ENCODE measurements at places on chromosomes 7 and 10.

GRCh38 chr10:47347303-47347675 lies 874 bp upstream of the RBP3 start:
- DNase-seq, result no peak

DNA sequence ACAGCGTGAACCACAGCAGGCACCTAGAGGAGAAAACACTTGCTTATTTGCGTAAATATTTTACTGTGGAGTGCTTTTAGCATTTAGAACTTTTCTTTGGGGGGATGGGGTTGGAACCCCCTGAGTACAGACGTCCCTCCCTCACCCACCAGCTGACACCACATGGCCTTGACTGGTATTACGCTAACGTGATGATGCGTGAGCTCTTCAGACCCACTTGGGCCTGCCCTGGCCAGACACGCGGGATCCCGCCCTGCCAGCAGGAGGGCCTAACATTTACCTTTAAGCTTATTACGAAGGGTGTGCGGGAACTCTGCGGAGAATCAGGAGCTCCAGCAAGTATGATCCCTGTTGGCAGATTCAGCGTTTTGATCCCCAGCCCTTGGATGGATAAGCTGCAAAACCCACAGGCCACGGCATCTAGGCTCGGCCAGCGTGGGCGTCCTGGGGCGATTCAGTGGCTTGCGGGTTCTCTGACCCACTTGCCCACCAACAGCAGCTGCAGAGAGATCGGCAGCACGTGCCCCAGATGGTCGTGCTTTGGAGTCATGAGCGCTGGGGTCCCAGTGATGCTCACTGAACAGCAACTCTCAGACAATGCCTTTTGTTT lies 545.5 kb upstream of the FOXK1 start:
- DNase-seq, result no peak

- no peak for DNase-seq
These were observed 763.4 kb downstream of the KCNMA1 start for GRCh38 chr10:76874176-76874575.

DNA sequence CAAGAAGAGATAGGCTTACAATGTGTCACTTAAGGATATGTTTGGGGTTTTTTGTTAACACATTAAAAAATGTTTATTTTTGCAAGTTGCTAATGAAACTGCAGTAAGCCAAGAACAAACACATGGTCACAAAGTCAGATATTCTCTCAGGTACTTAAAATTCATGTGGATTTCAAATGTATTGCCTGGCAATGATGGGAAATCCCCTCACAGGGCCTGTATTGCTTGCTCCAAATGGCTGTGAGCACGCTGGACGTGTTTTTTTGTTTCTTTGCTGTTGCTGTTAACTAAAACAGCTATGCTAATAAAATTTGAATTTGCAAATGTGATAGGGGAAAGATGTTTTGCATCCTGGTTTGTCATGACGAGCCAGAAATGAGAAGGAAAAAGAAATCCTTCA lies 3.8 kb upstream of the CELF2 start:
- no peak for DNase-seq

- no peak for DNase-seq
These were observed 90.4 kb downstream of the IDE start for GRCh38 chr10:92483539-92483938.

- no peak for DNase-seq
These were observed 1.8 kb downstream of the LRCH4 start for GRCh38 chr7:100584054-100584682.

- no peak for DNase-seq
These were observed 47.6 kb downstream of the ADCYAP1R1 start for GRCh38 chr7:31099451-31100444.

GRCh38 chr7:3013975-3014792 lies 29.5 kb downstream of the CARD11 start:
- no peak for DNase-seq

- no peak for DNase-seq
These were observed 61.9 kb upstream of the LANCL2 start for GRCh38 chr7:55303220-55303619.

- DNase-seq, result no peak
These were observed 141.9 kb downstream of the ELFN1 start for GRCh38 chr7:1811850-1812508.

DNA sequence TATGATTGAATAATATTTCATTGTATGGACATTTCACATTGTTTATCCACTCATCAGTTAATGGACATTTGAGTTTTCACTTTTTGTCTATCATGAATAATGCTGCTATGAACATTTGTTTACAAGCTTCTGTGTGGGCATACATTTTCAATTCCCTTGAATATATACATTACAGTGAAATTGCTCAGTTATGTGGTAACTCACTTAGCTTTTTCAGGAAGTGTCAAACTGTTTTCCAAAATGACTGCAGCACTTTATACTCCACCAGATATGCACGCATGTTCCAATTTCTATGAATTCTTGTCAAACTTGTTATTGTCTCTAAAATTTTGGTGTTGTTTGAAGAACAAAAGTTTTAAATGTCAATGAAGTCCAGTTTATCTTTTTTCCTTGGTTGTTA lies 401.2 kb downstream of the THSD7A start:
- DNase-seq, result no peak

DNA sequence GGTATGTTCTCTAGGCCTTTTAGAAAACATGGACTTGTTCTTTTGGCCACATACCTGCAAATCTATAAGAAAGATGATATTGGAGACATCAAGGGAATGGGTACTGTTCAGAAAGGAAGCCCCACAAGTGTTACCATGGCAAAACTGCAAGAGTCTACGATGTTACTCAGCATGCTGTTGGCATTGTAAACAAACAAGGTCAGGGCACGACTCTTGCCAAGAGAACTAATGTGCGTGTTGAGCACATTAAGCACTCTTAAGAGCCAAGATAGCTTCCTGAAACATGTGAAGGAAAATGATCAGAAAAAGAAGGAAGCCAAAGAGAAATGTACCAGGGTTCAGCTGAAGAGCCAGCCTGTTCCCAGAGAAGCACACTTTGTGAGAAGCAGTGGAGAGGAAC lies 37.1 kb downstream of the SDK1 start:
- no peak for DNase-seq

Measured in activated T-helper 1 cell treated with anti-CD3 and anti-CD28 coated beads, Interleukin-2, amount 50 U/mL, for 16 hours (primary cell).